ENCODE measurements at places on chromosomes 1 and 21.

- DNase-seq: no peak
Observed at GRCh38 chr21:17372200-17372599, 140.6 kb upstream of the CXADR start.

- no peak for DNase-seq
Observed at GRCh38 chr1:186899977-186900376, 71.2 kb downstream of the PLA2G4A start.

DNA sequence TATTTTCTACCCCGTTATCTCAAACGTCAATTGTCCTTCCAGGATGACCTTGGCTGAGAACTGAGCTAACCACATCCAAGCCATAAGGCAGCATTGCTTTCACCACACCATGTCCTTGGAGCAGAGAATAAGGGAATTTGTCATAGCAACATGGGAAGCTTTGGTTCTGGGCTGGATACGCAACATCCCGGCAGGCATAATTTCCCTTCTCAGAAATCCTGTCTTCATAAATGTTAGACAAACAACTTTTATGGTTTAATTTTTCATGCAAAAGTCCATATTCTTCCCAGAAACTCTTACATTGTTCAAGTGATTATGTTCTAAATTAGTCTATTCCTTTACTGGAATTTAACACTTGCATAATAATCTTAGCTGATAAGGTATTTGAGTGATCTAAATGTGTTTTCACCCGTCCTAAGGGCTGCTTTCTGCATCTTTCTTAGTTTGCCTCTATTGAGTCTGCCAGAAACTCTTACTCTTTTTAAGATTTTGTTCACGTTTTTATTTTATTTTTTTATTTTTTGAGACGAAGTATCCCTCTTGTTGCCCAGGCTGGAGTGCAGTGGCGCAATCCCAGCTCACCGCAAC, 51.8 kb downstream of the KCNJ15 start:
- DNase-seq: no peak

DNA sequence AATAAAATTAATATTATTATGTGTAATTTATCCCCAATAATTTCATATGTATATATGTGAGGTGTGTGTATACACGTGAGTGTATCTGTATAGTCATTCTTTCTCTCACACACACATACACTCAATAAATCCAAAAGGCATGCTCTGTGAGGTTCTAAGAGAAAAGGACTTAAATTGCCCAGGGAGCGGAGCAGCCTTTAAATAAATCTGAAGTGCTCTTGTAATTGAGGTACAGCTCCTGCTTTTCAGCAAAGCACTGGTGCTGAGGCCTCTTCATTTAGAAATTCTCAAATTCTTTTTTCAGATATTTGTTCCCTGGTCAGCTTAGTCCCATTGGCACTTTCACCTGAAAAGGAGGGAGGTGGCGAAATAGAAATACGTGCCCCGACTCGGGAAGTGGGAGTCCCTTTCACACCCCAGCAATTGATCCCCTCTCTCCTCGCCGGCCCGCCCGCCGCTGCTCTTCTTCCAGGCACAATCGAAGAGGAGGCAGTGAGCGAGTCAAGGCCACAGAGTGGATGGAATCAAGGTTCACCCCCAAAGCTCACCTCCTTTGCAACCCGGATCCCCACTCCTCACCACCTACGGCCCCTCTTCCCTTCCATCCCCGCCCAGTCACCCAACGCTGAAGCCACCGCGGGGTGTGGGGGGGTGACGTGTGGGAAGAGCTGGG, 944 bp downstream of the PLPPR5 start:
- no peak for DNase-seq

GRCh38 chr1:160115545-160116282, at the start of gene ATP1A2:
ATP1A2 (plus strand) TSS chr1:160115759; CDS start chr1:160115862, 103 bp downstream.
- no peak for DNase-seq

GRCh38 chr21:41630249-41630648, 122.3 kb upstream of the TMPRSS2 start:
- DNase-seq: no peak

DNA sequence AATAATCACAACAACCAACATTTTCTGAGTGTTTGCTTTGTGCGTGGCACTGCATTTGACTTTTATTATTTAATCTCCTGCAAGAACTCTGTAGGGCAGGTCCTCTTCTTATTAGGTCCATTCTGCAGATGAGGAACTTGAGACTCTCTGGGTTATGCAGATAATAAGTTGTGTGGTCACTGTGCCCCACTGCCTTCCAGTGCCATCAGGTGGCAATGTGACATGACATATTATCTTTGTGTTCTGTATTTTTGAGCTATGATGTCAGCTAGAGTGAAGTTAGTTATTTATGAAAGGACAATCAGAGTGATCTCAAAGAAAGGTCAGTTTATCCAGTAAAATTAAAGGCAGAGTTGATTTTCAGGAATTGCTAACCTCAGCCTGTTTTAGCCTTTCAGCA, 196.0 kb downstream of the FMN2 start:
- DNase-seq: peak; percentile 18

- peak; percentile 27 for DNase-seq
Observed at GRCh38 chr1:235867903-235868469, 1.3 kb upstream of the LYST start.

DNA sequence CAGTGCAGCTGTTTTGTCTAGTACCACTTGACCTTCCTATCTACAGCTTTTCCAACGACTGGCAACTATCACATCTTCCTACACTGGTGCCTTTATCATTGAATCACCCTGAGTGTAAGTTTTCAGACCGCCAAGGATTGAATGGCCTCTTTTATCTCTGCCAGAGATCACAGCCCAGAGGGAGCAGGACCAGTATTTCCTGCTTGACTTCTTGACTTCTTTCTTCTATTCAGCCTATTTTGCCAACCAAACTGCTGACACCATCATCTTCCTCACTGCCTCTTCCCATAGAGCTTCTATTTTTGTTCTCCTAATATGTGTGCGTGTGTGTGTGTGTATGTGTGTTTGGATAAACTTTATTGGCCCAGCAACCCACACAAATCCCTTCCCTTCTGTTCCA, 53.8 kb downstream of the SERBP1 start:
- no peak for DNase-seq

- peak; percentile 53 for DNase-seq
Observed at GRCh38 chr1:8938232-8938999, 7.3 kb upstream of the CA6 start.

DNA sequence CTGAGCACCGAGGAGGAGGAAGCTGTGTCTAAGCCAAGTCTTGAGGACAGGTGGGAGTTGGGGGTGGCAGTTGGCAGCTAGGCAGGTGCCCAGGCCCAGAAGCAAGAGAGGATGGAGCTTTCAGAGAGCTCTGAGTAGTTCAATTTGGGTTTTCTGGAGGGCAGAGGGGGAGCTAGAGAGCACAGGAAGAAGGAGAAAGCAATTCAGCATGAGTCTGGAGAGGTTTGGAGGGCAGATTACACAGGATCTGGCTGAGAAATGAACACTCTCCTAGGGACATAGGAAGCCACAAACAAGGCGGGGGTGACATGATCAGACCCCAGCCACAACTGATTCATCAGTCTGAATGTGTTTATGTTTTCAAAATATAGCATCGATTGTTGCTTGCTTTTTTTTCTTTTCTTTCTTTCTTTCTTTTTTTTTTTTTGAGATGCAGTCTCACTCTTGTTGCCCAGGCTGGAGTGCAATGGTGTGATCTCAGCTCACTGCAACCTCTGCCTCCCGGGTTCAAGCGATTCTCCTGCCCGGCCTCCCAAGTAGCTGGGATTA, 23.8 kb downstream of the PTPRF start:
- DNase-seq: peak; percentile 84

Data from hematopoietic multipotent progenitor cell treated with erythropoietin and hydrocortisone succinate and interleukin-3 and kit ligand, for 4 days (in vitro differentiated cells).